HT-29 (cell line): ENCODE measurements at places on chromosomes 1 and 21. TPM values are rescaled to one million over a fixed set of nuclear protein-coding genes. Genes with fewer than 3 reads are reported as not detected.

The ADAMTS1 gene
- not detected in 2 replicates for total RNA-seq

GRCh38 chr1:57101209-57101608, 135.4 kb upstream of the C8B start:
- no peak for DNase-seq

The SRM gene
- 46.6 and 70.7 TPM in 2 replicates for total RNA-seq

DNA sequence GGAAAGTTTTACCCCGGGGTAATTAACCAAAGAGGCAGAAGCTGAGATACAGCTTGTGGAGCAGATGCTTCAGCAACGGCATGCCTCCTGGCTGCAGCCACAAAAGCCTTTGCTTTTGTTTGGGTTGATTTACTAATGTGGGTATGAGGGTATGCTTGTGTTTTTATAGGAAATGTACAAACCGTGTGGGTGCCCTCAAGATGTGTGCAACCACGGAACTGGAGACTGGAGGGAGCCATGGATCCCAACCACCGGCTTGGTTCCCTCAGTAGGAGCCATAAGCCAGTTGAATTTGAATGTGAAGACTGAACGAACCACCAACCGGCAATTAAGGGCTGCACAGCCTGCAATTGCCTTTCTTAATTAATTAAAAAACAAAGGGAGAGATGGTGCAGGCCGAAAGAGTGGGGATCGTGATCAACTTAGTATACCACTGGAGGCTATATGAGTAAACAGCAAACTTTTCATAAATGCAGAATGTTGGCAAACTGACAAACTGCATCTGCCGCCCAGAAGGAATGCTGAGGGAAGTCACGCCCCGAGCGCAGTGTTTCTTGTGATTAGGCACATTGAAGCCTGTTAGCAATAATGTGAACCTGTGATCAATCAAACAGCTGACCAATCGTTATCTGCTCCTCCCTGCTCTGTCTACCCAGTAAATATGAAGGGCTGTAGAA, 104.1 kb downstream of the DISP1 start:
- no peak for DNase-seq

The TRIM67 gene
- total RNA-seq, result 0.03 and 0.05 TPM in 2 replicates

DNA sequence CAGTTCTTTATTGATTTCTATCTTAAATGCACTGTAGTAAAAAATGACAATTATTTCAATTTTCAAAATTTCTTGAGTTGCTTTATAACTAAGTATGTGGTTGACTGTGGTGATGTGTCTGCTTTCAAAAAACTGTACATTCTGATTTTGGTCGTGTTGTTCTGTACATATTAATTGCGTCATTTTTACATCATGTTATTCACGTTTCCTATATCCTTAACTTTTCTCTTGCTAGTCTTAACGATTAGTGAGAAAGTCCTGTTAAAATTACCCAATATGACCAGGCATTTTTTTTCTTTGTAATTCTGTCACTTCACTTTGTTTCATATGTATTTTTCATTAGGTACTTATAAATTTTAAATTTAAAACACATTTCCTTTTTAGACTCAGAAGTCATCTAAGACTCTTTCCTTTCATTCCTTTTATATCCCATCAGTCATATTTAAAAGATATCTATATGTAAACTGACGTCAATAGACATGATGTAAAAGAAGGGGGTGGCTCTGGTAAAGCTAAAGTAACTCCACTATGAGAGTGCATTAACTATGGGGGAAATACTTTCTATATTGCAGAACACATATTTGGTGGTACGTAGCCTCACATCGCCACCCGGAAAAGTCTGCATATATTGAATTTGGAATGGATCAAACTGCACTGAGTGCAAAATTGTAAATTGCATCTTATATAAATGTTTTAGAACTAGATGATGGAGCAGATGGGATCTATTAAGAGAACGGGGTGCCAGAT, 1.1 kb upstream of the COA6 start:
- no peak for DNase-seq
